Activated T-cell treated with anti-CD3 and anti-CD28 coated beads for 1 hour (primary cell): ENCODE measurements at places on chromosomes 2 and 18.

- no peak for DNase-seq
These were observed 137.1 kb upstream of the CCDC150 start for GRCh38 chr2:196502386-196502785.

- DNase-seq: no peak
These were observed 76.1 kb upstream of the CCDC85A start for GRCh38 chr2:56107502-56108220.

DNA sequence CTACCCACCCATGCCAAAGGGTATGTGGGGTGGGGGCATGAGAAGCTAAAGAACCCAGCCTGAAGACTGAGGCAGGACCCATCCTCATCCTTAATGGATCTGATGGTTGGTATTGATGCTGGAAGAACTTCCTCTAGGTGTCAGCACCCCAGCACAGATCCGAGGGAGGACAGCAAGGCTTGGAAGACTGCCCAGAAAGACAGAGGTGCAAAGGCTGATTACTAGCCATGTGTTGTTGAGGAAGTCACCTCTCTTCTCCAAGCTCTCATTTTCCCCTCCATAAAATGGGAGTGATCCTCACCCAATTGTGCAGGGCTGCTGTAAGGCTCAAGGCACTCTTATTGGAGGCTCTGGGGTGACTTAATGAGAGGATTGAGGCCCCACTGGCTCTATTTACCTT is 256.5 kb downstream of the CELF4 start:
- no peak for DNase-seq

DNA sequence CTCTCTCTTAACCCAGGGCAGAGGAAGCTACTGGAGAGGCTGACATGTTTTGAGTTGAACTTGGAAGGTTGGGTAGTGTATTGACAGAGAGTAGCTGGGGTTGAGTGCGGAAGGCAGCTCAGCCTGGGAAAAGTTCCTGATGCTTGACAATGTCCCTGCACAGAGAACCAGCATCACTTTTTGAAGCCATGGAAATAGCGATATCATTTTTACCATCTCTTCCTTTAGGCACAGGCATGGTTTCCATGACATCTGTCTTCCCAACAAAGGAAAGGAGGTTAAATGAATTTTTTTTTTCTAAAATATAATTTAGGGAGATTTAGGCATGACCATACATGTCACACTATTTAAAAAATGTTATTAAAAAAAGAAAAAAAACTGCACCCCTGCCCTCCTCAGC is 78.3 kb upstream of the KCNE4 start:
- no peak for DNase-seq
